ENCODE measurements at places on chromosomes 7 and 10.

GRCh38 chr10:103276896-103277712, at the start of gene INA:
Gene INA, plus strand, starts transcription at chr10:103277138. Its CDS starts 74 bp downstream, at chr10:103277212.
- DNase-seq: peak; percentile 39

DNA sequence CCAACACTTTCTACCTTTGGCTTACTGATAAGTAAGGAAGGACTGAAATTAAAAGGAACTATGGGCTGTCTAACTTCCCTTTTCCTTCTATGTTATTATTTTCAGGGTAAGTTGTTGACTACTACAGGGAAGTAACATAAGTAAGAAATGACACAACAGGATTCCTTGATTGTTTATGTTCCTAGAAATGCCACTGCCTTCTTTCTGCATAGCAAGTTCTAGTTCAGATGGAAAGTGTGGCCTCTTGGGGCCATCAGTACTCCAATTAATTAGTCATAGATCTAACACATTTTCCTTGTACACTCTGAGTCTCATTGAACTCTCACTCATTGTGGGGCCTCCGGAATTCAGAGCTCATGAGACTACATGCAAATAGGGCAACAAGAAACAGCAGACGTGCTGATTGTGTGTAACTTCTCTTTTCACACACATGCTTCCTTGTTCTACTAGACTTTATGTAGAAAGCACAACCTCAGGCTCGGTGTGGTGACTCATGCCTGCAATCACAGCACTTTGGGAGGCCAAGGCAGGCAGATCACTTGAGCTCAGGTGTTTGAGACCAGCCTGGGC, 35.3 kb upstream of the HIBADH start:
- DNase-seq: no peak

DNA sequence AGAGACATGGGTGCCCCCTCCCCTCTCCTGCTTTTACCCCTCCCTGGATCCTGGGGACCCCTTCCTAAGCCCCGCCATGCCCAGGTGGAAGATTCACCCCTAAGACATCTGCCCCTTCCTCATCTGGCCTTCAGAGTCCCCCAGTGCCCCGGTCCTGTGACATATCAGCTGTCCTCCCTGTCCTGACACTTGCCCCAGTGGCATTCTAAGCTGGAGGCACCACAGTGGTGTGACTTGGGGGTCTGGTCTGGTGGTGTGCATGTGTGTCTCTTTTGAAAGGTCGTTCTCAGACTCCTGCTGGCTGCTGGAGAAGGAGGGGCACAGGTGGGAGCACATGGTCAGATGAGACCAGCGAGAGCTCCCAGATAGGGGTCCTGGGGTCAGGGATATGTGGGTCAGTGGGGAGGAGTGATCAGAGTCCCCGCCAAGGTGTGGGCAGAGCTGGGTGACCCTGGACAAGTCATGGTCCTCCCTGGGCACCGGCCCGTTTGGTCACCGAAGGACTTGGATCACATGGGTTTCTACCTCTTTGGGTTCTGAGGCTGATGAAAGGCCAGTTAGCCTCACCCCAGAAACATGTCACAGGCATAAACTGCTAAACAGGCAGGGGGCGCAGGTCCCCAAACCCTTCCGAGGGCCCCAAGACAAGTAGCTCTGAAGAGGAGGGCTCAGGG, 645 bp upstream of the TFR2 start:
- DNase-seq: no peak

DNA sequence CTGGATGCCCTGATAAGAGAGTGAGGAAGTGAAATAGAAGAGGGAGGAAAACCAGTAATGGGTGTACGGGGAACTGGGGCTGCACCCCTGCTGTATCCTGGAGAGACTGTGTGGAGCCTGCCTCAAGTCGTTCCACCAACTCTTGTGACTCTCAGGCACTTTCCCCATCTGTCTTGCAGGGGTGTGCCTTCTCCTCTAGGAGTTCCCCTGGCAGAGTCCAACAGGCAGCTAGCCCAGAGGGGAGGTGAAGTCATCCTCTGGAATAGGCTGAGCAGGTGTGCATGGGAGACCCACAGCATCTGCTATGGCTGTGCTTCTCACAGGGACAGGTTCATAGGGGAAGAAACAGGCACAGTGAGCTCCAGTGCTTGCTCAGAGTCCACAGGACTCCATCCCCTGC, 46.8 kb downstream of the WIPF3 start:
- no peak for DNase-seq

DNA sequence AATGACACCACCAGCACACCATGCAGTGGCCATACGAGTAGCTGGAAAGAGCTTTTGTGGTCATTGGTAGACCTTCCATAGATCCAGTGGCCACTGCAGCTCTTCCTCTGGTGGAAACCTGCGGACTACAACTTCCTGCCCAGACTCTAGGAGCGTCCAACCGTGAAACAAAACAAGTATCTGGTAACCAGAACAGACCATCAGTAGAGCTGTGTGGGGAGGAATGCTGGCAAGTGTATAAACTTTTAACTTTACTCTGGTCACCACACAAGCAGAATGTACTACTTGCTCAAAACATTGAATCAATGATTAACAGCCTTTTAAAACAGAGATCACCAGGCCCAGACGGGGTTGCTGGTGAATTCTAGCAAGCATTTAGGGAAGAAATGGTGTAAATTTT, 154.7 kb upstream of the DGKB start:
- DNase-seq: no peak

DNA sequence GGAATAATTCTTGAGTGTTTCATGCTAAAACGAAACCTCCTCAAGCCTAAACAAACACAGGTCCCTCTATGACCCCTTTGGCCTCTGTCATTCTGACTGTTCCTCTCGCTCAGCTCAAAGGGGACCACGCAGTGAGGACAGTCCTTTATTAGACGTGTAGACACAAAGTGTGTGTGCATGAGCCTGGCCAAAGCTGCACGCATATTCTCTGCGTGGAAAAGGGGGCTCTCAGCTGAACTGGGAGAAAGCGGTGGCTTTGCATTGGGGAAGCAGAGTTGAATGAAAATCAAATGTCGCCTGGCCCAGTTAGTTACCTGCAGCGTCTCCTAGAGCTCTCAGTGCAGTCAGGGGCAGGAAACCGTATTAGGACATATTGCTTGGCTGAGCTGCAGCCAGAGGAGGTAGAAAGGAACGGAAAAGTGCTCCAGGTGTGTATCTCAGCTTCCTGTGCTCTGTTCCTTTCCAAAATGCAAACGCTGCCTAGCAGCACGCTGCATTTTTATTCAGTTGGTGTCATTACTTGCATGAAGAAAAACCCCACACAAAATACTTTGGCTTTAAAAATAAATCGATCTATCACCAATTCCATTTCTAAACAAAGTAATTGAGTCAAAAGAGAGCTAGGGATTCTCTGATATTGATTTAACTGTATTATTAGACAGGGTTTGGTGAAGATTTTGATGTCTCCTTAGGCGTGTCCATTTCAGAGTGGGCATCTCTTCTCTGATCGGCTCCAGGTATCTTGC, 4.9 kb downstream of the GATA3 start:
- DNase-seq: no peak

DNA sequence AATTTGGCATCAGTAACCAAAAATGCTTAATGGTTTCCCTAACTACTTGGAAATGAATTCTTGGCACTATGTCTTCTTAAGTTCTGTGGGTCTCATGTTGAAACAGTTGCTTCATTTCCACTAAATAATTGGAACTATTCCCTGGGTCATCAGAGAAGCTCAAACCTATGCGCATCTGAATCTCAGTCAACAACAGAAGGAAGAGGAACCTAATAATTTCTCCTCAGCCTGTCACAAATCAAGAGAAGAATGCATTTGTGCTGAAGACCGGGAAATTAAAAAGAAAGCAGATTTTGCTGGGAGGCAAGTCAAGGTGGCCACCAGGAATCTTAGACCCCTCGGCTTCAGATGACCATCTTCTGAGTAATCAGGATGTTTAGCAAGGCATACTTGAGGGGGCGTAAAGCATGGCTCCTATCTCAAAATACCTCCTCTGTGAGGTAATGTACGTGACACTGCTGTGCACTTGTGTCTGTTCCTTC, 41.4 kb downstream of the TOMM7 start:
- DNase-seq: no peak

DNA sequence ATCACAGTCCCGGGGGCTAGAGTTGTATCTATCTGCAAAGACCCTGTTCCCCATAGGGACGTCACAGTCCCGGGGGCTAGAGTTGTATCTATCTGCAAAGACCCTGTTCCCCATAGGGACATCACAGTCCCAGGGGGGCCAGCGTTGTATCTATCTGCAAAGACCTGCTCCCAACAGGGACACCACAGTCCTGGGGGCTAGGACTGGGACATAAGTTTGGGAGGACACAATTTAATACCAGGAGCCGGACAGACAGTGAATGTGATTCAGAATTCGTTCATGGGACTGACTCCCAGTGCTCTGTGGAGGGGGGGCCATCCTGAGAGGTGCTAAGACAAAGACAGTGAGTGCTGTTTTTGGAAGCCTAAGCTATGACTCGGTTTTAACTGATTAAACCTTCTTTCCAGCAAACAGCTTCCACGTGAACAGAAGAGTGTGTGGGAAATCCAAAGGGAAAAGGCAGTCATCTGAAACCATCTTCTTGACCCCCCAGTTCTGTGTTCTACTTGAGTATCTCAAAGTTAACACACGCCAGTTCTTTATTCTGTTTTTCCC, 153.0 kb downstream of the DIP2C start:
- DNase-seq: no peak

GRCh38 chr10:24041034-24041433, 167.9 kb upstream of the KIAA1217 start:
- no peak for DNase-seq

- DNase-seq: no peak
Measured at GRCh38 chr7:132225216-132226030, 350.8 kb downstream of the PLXNA4 start.

- DNase-seq: no peak
Measured at GRCh38 chr10:47295411-47295810, 4.6 kb upstream of the GDF10 start.

DNA sequence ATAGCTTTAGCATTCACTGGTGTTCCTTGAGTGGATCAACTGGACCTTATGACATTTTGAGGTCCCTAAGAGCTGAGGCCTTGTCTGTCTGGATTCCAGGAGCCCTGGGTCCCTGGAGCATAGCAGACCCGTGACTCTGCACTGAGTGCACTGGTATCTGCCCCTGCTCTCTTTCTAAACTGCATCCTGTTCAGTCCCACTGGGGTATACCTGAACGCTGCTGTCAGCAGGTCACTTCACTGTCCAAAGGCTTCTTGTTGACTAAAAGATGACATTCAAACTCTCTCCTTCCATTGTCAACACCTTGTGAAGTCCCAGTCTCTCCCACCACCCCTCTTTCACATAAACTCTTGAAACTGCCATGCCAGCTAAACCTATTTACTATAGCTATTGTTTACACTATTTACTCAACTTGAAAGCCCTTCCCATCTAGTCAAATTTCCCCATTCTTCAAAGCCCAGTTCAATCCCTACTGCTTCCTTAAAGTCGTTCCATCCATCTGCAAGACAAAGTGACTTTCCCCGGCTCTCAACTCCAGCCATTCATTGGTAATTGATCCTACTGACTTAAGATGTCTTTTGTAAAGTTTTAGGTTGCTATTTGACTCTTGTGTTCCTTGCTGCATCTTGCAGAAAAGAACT, 523.3 kb downstream of the KCNMA1 start:
- DNase-seq: no peak

- no peak for DNase-seq
Measured at GRCh38 chr10:122182308-122182707, 88.8 kb upstream of the BTBD16 start.

- DNase-seq: no peak
Measured at GRCh38 chr7:88391247-88391646, 84.6 kb upstream of the STEAP4 start.

DNA sequence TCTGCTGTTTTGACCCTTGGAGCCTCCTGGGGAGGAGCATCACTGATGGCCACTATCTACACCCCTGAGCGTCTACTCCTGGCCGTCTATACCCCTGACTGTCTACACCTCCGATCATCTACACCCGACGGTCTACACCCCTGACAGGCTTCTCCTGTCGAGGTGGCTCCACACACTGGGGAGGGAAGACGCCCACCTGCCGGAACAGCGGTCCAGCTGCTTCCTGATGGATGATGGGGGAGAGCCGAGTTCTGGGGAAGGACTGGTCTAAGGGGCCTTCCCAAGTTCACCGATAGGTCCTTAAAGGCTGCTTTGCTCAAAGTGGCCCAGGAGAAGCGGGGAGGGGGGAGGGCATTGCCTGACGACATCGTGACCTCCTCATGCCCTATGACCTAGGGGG, 39.4 kb downstream of the GBX1 start:
- no peak for DNase-seq

- no peak for DNase-seq
Measured at GRCh38 chr10:91924212-91925021, 847 bp downstream of the BTAF1 start.

DNA sequence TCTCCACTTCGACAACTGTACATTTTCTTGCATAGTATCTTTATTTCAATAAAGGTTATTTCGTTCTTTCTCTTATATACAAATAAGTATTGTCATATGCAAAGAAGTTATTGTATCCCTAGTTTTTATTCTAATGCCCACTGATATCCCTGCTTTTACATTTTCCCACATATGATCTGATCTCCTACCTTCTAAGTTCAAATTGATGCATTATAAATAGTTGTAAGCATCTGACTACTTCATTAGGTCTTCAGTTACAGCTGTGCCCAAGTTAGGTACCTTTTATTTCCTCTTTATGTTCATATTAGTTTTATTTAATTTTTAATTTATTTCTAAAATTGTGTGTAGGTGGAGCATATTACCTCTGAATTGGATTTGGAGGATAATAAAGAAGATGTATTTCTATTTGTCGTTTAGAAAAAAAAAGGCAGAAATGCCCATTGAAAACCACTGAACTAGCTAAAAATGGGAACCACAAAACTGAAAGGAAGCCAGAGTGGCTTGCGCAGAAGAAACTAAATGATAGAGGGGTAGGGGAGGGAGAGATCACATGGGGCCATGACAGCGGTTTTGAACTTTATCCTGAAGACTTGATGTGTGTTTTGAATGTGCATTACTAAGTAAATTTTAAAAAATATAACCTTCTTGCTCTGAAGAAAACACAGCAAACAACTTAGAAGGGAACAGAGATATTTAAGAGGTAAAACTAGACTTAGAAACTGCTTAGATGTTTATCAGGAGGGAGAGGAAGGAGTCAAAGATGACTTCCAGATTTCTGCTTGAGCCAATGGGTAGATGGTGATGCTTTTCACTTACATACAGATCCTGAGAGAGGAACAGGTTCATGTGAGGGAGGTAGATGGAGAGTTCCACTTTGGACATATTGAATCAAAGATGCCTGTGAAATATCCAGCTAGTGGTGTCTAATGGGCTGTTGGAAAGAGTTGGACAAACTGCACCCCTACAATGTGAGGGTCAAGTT, 9.3 kb upstream of the ZC3HAV1L start:
- no peak for DNase-seq

- DNase-seq: no peak
Measured at GRCh38 chr10:92742331-92743228, 52.8 kb downstream of the HHEX start.

- no peak for DNase-seq
Measured at GRCh38 chr10:67098461-67098860, 172.6 kb downstream of the LRRTM3 start.

- DNase-seq: no peak
Measured at GRCh38 chr7:111931958-111932357, 274.2 kb downstream of the DOCK4 start.
